ENCODE measurements at places on chromosomes 4 and X.

DNA sequence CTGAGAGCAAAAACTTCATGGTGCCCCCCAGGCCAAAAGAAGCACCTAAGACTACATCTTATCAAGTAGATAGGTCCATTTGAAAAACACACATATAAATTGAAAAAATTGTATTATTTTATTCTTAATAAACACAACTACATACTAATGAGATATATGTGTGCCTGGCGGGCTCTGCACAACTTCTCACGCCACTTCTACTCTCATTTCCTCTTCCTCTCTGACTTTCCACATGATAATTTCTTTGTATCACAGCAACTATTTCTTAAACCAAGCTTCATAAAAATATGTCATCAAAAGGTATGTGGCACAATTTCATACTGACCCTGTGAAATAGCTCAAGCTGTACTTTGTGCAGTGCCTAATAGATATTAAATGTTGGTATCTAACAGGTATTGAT, 10.7 kb upstream of the NPY2R start:
- DNase-seq, result no peak

DNA sequence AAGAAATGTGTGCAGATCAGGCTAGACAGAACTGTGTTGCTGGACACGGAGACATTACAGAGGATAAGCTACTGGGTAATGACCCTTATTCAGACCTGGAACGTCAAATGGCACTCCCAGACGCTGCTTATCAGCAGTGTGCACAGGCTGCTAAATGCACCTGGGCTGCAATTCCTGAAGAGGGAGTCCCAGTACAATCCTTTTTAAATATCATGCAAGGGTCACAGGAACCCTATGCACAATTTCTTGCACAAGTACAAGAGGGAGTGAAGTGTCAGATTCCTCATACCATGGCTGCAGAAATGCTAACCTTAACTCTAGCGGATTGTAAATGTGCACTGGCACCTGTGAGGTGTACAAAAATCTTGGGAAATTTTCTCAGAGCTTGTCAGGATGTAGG, 16.9 kb downstream of the SPIN2B start:
- DNase-seq, result no peak

DNA sequence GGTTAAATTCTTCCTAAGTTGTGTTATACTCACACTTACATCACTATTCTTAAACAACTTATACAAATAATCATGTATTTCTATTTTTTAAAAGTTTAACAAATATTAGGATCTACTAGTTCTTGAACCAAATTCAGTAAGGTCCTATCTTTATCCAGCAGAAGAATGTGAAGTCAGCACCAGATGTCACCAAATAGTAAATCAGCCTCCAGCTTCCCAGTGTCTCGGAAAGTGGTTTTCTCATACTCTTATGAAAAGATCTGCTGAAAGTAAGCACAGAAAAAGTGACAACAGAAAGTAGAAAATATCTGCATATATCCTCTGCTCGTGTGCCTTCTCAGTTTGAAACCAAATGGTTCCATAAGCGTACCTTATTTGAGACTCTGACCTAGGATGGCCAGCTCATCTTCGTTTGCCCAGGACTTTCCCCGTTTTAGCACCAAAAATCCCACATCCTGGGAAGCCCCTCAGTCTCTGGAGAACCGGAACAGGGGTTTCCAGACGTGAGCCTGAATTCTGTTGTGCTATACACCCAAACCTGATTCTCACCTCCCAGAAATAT, 98.0 kb upstream of the DCLK2 start:
- DNase-seq, result no peak

GRCh38 chr4:125316401-125316790, 1.6 kb downstream of the FAT4 start:
- DNase-seq, result no peak

DNA sequence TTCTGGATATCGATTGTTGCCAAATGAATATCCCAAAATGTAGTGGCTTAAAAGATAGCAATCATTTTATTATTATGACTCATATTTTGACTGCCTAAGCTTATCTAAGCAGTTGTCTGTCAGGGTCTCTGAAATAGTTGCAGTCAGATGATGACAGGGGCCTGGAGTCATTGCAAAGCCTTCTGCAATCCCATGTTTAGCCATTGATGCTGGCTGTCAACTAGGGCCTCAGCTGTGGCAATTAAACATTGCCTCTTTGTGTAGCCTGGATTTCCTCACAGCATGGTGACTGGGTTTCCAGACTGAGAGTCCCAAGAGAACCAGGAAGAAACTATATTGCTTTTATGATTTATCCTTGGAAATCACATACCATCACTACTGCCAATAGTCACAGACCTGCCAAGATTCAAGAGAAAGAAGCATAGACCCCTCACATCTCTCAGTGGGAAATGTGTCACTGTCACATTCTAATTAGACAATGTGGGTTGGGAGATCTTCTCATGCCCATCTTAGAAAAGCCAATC, 227.3 kb upstream of the NOCT start:
- no peak for DNase-seq

DNA sequence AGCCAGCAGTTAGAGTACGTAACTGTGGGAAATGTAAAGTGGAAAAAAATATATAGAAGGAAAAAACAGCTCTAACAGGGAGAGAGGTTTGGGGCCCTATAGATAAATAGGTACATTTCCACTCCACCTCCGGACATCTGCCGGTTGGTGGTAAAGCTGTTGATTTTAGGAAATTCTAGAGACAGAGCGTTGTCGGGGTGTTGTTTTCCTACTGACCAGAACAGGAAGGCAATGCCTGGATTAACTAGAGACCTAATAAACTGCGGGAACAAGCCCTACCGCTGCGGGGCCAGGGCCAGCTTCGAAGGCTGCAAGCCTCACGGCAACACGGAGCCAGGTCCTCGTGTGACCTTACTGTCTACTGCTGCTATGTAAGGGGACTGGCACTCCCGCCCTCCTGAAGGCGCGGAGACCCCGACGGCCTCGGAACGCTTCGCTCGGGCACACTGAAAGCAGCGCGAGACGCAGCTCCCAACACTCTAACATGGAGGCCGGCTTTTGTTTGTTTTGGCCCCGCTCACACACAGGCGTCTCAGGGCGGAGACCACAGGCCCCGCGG, 702 bp upstream of the CDKN2AIP start:
- peak; percentile 74 for DNase-seq

- no peak for DNase-seq
These were observed 2.2 kb downstream of the TXLNG start for GRCh38 chrX:16788477-16788876.

- no peak for DNase-seq
These were observed 71.0 kb downstream of the GPAT3 start for GRCh38 chr4:83606898-83607297.

GRCh38 chr4:28787947-28788346, 1927.3 kb downstream of the STIM2 start:
- no peak for DNase-seq

DNA sequence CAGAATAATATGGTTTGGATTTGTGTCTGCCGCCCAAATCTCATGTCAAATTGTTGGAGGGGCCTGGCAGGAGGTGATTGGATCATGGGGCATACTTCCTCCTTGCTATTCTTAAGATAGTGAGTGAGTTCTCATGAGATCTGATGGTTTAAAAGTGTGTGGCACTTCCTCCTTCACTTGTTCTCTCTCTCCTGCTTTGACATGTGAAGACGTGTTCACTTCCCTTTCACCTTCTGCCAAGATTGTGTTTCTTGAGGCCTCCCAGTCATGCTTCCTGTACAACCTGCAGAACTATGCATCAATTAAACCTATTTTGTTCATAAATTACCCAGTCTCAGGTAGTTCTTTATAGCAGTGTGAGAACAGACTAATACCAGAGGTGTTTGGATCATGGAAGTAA, 325.7 kb upstream of the GIMD1 start:
- DNase-seq, result no peak

- no peak for DNase-seq
These were observed 16.6 kb downstream of the CLCN4 start for GRCh38 chrX:10173331-10173900.

DNA sequence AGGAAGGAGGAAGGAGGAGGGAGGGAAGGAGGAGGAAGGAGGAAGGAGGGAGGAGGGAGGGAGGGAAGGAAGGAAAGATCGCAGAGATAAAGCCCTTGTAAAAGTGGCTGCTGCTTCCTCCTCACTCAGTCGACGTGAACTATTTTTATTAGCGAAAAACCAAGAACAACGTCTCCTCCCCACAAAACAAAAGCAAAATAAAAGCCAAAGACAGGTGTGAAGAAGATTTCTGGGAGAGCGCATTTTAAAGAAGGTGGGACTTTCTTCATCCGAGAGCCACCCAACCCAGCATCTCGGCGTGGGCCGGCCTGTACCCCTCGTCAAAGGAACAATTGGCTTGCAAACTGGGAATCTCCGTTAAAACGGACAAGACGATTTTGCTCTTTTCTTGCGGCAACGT, 40.7 kb upstream of the ASMTL start:
- no peak for DNase-seq

DNA sequence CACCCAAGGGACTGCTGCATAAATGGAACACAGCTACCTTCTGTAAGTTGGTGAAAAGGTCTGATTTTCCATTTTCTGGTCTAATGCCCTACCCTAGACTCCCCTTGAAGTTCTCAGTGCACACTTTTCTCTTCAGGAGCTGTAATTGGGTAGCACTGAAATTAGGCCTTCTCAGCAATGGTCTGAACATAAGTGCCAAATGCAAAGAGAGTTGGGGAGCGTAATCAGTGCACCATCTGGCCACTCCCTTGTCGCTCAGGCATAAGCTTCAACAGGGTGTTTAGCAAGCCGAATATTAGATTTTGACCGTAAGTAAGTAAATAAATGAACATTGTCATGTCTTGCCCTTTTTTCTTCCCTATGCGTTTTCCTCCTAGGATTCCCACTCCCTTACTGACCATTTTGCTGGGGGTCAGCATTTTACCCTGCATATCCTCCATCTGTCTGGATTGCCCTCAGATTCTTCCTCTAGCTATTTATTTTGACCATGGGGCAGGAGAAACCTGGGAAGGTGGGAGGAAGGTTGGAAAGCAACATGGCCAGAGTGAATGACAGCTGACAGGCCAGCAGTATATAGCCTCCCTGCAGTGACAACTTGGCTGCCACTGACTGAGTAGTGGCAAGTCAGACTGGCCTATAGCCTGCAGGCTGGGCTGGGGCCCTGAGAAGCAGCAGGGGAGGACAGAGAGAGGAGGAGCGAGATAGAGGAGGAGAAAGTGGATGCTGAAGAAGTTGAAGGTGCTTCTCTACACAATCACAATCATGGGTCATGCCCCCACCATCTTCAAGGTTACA, 2.7 kb downstream of the NHSL2 start:
- no peak for DNase-seq

GRCh38 chrX:40383969-40384368, 196.8 kb upstream of the ATP6AP2 start:
- DNase-seq, result no peak

GRCh38 chrX:47500554-47500953, 17.5 kb upstream of the ZNF41 start:
- DNase-seq, result no peak

- peak; percentile 19 for DNase-seq
These were observed 55.7 kb upstream of the PPARGC1A start for GRCh38 chr4:23945451-23946017.

GRCh38 chr4:84035568-84035967, 463.5 kb downstream of the NKX6-1 start:
- DNase-seq, result no peak

DNA sequence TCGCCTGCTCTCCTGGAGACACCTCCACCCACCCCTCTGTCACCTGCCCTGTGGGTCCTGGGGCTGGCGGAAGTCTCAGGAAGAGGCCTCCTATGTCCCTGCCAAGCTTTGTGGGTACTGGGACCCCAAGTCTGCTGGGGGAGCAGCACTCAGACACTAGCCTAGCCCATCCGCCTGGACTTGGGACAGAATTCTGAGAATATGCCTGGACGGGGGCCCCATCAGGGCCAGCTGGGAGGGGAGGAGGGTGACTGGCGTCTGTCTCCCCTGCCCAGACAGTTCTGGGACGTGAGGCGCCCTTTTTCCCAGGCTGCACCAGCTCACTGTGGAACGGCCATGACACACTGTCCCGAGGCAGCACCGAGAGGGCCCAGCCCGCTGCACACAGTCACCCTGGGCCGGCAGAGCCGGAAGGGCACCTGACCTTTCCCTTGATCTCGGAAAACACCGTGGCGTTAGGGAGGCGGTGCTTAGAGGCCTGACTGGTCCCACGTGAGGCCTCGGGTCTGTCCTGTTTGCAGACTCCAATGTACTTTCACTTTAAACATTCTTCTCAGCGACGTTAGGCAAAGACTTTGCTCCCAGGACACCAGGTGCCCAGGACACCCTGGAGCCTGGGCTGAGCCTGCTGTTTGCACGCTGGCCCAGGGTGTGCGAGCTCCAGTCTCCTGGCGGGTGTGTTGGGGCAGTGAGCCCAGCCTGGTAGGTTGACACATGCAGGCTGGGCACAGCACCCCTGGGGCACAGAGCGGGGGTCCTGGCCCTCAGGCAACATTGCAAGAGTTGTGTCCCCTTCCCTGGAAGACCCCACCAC, 700 bp downstream of the SLC26A1 start:
- DNase-seq, result no peak

DNA sequence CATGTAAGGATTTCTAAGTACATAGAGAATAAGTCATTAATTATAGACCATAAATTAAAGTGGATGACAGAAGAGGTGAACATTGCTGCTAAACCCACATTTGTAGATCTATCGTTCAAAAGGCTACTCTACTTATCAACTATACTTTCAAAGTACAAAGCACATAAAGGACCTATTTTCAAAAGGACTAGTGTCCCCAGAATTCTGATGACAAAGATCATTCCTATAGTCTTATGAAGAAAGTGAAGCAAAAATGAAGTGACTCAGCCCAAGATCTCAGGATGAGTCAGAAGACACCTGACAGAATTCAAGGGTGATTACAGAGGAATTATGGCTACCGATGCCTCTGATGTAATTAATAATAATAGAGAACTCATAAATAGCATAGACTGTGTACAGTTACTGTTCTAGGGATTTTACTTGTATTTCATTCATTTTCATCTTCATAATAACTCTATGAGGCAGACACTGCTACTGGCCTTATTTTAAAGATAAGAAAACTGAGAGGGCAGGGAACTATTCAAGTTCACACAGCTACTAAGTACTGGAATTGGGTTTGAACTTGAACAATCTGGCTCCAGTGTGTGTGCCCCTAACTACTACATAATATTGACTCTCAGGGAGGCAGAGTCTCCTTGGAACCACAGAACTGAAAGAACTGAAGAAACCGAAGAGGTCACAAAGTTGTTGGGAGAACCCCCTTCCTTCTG, 17.1 kb downstream of the USP46 start:
- no peak for DNase-seq

All from NAMALWA (cell line).